Stimulated activated CD8-positive, alpha-beta memory T cell treated with anti-CD3 and anti-CD28 coated beads, Interleukin-4, amount 100 ng/mL, for 48 hours (primary cell): ENCODE measurements at places on chromosomes 4 and X.

DNA sequence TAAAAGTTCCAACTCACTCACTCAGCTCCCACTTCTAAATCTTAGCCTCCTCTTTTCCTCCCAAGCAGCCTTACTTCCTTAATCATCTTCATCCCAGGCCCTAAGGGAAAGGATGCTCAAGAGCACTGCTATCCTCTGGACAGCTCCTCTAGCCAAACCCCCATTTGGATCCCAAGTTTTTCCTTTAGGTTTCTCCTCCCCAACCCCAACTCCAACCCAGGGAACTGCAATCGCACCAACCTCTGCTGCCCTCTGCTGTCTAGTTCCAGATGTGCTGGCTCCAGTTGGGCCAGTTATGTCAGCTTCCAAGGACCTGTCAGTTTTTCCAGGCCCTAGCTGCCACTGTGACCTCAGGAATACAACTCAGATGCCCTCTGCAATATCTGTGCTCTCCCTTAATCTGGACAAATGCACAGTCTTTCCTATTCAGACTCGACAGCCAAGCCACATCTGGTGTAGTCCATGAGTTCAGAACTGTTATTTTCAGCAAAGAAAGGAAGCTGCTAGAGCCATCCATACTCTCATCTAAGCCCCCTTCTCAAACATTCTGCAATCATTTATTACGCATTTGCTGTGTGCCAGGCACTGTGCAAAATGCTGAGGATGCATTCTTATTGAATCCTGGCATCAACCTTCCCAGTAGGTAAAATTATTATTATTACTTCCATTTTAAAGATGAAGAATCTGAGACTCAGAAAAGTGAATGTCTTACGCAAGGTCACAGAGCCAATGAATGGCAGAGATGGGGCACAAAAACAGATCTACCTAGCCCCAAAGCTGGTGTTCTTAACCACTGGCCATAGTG lies 12.3 kb upstream of the XPNPEP2 start:
- peak; percentile 69 for DNase-seq

GRCh38 chr4:70667740-70668535 lies 1.6 kb upstream of the JCHAIN start:
- no peak for DNase-seq

DNA sequence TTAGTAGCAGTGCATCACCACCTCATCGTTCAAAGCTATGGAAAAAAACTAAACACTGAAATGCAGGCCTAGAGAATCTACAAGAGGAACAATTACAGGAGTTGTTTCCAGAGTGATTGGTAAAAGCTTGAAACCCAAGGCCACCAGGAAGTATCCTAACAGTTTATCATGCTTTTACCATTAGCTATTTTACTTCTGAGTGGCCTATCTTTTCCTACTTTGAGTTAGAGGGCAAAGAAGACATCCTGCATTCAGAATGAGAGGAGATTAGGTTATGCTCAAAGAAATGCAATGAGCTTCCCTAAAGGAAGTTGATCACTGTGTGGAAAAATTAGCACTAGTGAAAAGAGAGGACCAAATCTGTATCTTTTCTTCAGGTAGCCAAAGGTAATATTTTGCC lies 69.8 kb upstream of the PRSS48 start:
- no peak for DNase-seq

DNA sequence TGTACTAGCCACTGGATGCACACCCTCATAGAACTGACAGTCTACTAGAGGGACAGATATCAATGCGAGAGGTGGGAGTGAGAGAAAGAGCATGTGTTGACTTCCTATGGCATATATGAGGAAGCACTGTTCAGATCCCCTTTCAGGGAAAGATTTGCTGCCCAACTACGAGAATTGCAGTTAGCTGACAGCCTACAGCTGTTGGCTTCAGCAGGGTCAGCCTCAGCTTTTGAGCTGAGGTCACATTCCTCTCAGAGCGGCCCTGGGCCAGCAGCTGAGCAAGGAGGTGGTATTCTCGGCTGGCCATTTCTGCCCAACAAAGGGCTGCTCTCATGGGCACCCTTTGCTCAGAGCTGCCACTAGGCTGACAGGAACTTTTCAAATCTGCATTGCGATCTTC lies 580.2 kb downstream of the MID1IP1 start:
- DNase-seq: no peak

DNA sequence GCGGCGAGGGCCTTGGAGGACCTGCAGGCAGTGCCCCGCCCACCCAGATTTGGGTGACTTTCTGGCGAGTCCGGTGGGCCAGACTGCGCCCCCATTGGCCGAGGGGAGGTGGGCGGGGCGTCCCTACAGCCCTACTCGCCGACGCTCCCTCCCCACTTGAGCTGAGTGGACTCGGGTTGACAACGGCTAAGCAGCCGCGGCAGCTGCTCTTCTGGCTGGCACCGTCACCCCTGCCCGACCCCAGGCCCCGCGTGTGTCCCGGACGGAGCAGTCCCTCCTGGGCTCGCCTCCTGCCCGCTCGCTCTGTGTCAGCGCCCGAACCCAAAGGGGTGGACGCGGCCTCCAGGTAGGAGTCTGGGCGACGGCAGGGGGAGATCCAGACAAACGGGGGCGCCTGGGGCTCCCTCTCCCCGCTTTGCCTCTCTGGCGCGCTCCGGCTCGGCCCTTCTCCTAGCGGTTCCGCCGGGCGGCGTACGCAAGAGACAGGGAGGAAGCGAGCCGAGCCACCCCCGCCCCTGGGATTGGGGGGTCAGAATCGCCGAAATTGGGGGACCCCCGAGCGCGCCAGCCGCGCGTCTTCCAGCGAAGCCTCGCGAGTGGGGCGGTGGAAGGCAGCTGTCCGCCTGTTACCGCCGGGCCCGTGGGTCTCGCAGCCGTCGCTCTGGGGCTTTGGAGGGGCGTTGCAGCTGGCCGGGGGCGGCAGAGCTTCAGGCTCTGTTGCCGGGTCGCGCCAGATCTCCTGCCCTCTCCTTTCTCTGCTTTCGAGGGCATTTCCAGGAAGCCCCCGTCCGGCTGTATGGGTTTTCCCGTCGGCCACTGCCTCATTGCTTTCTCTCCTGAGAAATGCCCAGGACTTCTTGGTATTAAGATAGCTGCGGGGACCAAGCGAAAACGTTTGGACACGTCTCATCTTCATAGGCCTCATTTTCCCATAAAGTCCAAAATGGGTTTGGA lies 46.3 kb downstream of the STARD8 start:
- peak; percentile 31 for DNase-seq

- no peak for DNase-seq
Measured at GRCh38 chrX:109351557-109351956, 130.3 kb downstream of the GUCY2F start.

DNA sequence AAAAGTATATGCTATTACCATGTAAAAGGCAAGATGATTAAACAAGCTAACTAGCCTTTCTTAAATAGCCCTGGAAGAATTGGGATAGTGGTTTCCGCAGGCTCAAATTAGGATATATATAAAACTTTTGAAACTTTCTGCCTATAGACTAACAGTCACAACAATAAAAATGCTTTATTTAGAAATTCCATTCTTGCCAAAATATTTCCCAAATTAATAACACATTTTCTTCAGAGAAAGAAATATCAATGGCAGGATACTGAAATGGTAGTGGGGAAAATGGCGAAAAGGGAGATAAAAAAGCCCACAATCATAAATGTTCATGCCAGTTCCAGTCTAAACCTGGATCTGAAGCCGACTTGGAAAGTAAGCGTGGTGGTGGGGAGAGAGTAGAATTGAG lies 56.0 kb downstream of the MAD2L1 start:
- no peak for DNase-seq

- DNase-seq: peak; percentile 40
Measured at GRCh38 chrX:129823115-129823514, 20.6 kb downstream of the ZDHHC9 start.

DNA sequence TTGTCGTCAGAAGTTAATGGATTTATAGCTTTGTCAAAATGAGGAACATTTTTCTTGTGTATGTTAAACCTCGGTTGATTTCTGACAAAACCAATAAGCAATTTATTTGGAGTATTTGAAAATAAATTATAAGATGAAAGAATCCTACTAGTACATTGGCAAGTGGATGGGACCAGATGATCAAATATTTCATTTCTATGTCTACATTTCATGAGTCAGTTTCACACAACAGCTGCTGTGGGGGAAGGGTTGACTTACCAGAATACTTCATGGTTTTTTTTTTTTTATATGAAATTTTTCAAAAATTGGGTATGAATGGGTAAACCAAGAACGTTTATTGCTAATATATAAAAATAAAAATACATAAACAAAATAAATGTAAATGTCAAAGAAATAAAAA lies 39.4 kb downstream of the RAPGEF2 start:
- DNase-seq: no peak

DNA sequence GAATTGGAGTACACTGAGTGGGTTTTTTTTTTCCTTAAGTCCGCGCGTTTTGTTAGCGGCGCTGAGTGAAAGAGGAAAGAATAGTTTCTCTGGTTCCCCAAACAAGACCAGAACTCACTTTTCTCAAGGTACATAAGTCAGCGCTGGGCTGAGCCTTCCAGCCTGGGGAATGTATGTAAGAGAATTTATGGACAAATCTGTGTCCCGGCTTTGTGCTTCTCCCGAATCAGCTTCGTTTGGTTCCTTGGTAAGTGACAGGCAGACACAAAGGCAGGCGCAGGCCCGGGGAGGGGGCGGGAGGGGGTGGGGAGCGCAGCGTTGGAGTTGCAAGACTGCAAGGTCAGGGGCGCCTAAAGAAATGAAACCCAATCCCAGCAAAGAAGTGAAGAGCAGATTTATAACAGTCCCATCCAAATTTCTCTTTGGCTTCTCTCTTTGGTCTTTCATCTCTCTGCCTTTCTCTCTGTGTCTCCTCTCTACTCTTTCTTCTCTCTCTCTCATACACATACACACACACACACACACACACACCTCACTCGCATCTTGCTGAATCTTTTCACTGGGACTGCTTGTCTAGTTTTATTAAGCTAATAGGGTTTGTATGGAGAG lies 981 bp downstream of the TET2 start:
- DNase-seq: peak; percentile 45
